ENCODE measurements at places on chromosomes 7 and 10. TPM values are rescaled to one million over a fixed set of nuclear protein-coding genes. Genes with fewer than 3 reads are reported as not detected.

DNA sequence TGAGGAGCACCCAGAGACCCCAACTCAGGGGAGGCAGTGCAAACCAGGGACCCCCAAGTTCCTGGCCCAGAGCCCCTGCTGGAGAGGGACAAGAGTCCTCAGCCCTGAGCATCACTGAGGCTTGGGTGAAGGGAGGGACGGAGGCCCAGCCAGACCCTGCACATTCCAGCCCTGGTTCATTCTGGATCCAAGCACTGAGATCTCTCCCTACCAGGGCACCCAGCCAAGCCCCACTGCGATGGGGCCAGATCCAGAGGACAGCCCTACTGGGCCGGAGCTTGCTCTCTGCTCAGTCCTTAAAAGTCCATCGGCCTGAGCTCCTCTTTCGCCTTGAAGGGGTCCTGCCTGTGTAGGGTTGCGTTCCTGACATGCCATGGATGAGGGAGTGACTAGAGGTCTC, 40.5 kb upstream of the RABGEF1 start:
- peak; percentile 24 for DNase-seq

DNA sequence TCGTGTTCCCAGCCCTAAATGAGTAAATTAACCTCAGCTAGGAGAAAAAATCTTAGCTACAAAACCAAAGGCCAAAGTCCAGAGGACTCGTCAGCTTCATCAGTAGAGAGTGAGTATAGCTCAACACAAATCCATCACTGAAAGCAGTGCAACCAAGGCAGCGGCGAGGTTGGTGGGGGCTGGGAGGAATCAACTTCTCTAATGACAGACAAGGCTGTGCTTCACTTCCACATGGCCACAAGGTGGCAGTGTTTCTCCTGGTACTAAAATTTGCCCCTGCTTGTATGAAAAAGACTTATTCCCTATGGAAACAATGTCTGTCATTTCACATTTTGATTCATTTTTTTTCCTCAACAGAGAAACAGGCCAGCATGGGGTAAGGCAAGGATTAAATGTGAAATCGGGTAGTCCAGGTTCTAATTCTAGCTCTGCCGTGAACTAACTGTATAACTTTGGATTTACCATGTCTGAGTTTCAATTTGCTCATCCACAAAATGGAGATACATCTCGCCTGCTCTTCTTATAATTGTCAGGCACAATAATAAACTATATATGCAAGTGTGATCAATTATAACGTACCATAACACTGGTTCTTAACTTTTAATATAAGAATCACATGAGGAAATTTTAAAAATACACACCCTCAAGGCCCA, 39.3 kb downstream of the FAS start:
- peak; percentile 75 for DNase-seq

GRCh38 chr10:122139627-122140170, 131.4 kb upstream of the BTBD16 start:
- DNase-seq, result no peak

DNA sequence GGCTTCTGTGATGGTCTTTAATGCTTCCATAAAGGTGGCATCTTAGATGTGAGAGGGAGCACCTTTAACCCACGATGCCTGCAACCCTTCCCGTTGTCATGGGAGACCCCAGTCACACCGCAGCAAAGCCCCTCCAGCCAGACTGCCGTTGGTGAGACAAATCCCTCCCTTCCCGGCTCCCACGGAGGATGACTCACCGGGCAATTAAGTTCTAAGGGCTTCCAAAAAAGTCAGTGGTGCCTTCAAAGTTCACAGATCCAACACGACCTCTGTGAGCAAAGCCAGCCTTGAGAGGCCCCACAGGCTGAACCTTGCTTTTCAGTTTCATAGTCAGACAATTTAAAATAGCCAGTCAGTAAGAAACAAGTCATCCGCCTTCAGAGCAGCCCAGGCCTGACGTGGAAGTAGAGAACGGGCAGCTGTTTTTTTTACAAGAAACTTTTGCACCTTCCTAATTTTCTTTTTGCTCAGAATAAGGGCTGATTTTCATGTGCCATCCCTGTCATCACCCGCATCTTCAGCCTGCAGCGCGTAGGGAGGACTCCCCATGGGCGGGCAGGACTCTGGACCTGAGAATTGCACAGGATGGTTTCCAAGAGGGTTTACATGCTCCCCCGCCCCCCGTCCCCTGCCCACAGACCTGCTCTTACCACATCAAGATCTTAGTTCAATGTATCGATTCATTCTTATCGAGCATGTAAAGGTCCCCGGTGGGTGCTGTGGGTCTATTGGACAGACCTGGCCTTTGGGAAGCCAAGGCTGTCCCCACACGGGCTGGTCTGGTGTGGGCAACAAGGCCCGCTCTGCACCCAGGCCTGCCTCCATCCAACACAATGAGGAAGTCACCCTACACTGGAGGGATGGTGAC, 333.9 kb downstream of the DNAJB6 start:
- no peak for DNase-seq

DNA sequence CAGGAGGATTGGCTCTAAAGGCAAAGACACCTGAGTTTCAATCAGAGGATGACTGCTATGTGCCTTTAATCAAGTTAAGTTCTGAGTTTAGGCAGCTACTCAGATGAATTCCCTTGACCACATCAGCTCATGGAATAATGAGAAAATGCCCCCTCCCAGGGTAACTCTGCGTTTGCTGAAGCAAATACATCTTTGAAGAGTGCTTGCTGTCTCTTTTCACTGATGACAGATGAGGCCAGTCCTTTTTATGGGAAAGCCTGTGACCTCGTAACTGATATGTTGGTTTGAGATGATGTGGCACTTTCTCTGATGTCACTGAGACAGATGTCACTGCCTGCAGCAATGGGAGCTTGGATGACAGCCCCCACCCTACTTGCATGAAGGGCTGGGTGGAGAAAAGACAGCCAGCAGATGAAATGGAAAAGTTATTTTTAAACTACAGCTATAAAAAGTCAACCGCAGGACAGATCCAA, 43.7 kb upstream of the DGKI start:
- no peak for DNase-seq

DNA sequence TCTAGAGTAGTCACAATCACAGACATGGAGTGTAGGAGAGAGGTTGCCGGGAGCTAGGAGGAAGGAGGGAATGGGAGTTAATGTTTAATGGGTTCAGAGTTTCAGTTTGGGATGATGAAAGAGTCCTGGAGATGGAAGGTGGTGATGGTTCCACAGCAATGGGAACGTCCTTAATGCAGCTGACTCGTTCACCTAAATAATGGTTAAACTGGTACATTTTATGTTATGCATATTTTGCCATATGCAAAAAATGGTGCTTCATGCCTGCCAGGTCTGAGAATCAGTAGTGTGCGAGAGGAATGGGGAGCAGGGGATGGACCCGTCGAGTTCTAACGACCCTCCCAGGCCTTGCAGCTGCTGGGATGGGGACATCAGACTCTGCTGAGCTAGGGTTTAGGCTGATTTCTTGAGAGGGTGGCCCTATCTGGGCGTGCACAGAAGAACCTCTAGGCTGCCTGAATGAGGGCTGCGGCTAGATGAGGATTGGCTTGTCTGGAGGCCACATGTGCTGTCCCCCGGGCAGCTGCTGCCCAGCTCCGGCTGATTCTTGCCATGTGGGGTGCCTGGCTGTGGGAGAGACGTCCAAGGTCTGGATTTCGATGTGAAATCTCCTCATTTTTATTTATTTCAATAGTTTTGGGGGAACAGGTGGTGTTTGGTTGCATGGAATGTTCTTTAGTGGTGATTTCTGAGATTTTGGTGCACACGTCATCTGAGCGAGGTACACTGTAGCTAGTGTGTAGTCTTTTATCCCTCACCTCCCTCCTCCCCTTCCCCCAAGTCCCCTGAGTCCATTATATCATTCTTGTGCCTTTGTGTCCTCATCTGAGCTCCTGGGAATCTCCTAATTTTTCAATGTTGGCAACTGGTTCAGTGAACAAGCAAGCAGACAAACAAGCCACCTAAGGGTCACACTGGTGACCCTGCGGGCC, 116.0 kb downstream of the GRK5 start:
- no peak for DNase-seq

DNA sequence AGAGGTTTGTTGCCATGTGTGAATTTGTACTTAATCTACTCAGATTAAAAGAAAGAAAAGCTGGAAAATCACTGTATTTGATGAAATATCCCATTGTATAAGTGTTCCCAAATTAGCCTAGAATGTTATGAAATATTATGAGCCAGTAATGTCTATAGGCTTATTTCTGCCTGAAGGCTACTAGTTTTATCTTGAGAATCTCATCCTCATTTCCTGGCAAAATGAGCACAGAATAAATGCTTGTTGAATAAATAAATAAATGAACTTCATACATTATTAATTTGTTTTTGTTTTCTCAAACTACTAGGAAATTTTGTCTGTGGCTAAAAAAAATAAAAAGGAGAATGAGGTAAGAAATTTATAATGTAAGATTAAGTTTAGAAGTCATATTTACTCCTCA, 25.5 kb downstream of the HELLS start:
- DNase-seq, result no peak

DUSP5 gene
- total RNA-seq, result 7.1 TPM

SCD gene
- 70.9 TPM for total RNA-seq

CYP26A1 gene
- total RNA-seq, result not detected

PTER gene
- total RNA-seq, result 21.8 TPM

NODAL gene
- total RNA-seq, result not detected

IGF2BP3 gene
- not detected for total RNA-seq

ACBD7 gene
- 0.61 TPM for total RNA-seq

IRF5 gene
- 8.5 TPM for total RNA-seq
